ENCODE measurements at places on chromosomes 5 and 9.

- no peak for DNase-seq
These were observed 253.6 kb downstream of the TRIM32 start for GRCh38 chr9:116940614-116941215.

- no peak for DNase-seq
These were observed 8.2 kb downstream of the ACSL6 start for GRCh38 chr5:132003170-132003744.

GRCh38 chr9:18496256-18497000, 22.5 kb downstream of the ADAMTSL1 start:
- no peak for DNase-seq

DNA sequence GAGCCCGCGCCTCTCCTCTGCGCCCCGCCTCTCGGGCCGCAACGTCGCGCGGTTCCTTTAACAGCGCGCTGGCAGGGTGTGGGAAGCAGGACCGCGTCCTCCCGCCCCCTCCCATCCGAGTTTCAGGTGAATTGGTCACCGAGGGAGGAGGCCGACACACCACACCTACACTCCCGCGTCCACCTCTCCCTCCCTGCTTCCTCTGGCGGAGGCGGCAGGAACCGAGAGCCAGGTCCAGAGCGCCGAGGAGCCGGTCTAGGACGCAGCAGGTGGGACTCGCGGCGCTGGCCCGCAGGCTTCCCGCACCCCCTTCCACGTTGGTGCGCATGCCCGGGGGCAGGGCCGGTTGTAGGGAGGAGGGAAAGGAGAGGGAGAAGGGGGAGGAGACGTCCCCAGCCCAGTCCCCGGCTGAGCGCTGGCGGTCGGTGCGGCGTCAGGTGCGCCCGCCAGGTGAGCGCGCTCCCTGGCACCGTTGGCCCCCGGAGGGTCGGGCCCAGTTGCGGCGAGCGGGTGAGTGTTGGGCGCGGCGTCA, at the start of gene OCLN:
TSS of gene OCLN (plus strand) at position 400 of the 532 bp plus-strand sequence. CDS start 11,455 bp downstream, outside the sequence.
- peak; percentile 70 for DNase-seq

GRCh38 chr5:116536316-116537083, 38.1 kb downstream of the SEMA6A start:
- DNase-seq = no peak

DNA sequence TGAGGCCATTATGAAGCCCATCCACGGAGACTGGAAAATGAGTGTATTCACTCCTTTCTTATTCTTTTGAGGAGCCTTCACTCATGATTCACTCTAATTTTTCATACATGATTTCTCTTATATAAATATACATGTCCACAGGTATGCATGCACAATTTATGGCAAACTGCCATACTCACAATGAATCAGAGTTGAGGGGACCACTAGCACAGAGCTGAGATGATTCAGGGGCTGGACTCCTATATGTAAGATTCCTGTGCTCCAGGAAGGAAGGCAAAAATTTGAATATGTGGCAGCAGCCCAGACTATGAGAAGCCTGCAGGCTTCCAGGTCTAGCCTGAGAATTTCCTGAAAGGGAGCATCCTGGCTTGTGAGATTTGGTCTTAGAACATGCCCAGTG, 484.6 kb downstream of the PRELID2 start:
- DNase-seq = no peak

GRCh38 chr5:38376404-38376803, 118.0 kb downstream of the EGFLAM start:
- DNase-seq = no peak

- DNase-seq = no peak
These were observed 286.9 kb downstream of the ARHGEF28 start for GRCh38 chr5:73912821-73913271.

- DNase-seq = peak; percentile 5
These were observed 12.8 kb upstream of the SLC25A51 start for GRCh38 chr9:37916471-37917312.

- DNase-seq = peak; percentile 59
These were observed 4.6 kb downstream of the NRG2 start for GRCh38 chr5:140038373-140038957.

GRCh38 chr5:90440644-90441043, 31.1 kb upstream of the CETN3 start:
- DNase-seq = no peak

DNA sequence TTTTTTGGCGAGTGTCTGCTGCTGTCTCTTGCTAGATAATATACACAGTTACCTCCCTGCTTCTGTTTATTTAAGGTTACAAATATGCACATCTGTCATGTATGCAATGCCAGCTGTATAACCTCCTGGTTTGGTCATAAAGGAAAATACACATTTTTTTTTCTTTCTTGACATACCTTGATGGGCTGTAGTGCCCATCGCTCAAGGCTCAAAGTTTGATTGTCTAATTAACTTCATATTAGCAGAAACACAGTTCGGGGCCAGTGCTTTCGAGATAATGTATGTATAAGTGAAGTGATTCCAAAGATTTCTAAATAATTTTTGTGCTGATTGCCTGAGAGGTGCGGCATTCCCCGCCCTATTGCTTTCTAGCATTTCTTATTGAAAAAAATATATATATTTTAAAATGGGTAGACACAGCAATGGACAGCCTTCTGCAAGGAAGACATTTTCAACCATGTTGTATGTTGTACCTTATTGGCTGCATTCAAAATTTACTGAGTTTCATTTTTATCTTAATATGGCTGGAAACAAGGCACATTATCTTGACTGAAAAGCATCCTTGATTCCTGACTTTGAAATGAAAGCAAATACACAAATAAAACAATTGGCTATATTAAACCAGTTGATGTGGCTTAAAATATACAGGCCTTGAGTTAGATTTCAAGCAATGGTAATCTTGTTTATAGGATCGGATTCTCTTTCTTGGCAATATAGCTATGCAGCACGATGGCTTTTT, 206.2 kb downstream of the MEF2C start:
- DNase-seq = no peak

DNA sequence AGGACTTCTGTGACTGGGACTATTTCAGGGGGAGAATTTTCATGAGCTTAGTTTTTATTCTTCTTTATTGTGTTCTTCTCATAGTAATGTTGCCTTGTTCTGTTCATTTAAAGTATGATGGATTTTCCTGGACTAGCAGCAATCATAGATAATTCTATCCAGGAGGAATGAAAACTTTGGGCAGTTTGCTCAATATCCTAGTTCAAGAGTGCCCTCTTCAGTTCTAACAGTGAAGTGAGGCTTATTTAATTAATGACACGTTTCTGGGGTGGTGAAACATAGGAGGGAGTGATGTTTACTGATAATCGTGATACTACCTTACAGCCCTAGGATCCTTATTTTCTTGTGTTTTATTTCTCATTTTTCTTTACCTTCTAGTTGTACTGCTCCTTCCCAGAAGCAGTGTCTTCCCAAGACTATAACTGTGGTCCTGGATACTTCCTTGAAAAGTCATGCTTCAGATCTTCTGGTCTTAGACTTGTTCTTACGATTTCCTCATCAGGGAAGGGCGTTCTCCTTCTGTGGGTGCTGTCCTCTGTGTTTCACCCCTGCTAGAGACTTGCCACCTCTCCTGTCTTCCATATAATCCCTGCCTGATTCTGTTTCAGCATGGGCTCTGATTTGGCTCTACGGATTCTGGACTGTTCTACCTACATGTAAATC, 57.4 kb downstream of the CFAP95 start:
- DNase-seq = peak; percentile 12

DNA sequence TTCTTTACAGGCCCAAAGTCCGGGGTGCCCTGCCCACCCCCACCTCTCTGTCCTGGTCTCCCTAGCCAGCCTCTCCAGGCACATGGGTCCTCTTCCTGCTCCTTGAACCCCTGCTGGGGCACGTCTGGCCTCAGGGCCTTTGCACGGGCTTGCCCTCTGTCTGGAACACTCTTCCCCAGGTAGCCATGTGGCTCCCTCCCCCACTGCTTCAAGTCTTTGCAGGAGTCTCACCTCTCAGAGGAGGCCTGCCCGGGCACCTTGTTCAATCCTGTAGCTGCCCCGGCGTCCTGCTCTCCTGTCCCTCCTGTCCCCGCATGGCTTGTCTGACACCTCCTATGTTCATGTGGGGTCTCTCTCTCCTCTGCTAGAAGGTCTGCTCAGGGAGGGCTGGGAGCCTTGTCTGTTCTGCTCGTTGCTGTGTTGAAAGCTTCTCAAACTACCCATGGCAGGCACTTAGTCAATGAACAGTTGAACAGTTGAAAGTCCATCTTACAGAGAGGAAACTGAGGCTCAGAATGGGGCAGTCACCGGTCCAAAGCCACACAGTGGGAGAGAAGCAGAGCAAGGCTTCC, 241.4 kb downstream of the PBX3 start:
- DNase-seq = no peak

DNA sequence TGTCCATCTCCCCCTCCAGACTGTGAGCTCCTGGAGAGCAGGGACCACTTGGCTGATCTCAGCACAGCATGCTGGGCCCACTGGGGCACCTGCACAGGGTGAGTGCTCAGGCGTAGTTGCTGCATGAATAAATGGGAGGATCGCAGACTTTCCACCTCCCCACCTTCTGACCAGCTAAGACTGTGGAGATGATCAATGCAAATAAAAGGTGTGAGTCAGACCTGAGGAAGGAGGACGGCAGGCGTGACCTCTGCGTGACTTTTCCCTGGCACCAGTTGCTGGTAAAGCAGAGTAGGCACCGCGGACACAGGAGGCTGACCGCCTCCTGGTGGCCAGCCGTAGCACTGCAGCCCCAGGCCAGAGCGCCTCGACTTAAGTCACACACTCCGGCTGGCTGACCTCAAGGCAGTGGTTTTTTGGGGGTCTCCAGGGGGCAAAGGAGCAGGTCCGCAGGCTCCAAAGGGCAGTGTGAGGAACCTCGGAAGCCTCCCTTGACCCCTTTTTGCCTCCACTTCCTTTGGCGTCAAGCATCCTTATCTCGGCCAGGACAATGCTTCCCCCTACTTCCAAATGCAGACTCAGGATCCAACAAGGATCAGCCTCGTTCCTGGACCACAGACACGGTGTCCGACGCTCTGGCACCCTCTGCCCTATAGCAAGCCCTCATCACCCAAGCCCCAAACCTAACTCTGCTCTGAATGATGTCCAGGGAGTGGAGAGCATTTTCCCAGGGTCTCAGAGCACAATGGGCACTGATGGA, 12.7 kb upstream of the TDRD7 start:
- peak; percentile 24 for DNase-seq

DNA sequence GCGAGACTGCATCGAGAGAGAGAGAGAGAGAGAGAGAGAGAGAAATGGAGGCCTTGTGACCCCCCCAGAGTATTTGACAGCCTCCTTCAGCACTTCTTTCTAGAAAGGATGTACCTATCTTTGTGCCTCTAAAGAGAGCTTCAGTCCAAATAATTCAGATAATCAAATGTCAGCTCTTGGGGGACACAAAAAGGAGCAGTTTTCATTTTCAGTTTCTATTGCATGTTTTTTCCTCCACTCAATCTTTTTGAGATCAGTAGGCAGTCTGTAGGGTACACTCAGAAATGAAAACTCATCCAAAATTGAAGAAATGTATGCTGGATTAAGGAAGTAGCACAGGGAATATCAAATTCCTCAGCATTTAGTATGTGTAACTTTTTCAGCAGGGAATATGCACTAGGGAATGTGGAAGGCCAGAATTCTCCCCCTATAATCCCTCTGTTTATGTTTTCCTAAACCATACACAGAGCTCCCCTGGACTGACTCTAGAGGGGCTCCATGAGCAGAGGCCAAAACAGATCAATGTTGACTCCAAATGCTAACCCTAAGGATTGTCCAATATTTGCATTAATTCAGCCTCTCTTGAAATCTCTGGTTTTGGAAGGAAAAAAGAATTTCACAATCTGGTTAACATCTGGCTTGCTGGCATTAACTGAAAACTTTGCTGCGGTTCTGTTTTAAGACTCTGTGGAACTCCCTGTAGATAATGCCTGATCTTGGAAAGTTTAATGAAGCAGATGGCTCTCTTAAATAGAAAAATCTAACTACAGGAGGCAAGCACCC, 250.1 kb downstream of the CEMIP2 start:
- DNase-seq = no peak

DNA sequence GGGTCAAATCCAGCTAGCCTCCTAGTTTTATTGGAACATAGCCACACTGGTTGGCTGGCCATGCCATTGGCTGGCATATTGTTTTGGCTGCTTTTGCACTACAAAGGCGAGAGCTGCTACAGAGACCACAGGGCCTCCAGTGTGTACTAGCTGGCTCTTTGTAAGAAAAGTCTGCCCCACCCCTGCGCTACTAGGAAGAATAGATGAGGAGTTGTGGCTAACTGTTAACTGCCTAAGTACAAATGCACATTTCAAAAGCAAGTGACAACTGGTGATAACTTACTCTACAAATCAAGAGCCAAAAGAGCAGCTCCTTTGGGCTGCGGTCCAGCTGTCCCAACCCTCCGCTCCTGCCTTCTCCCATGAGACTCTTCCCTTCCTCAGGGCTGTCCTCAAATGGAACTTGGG, 63.9 kb downstream of the SERINC5 start:
- no peak for DNase-seq

DNA sequence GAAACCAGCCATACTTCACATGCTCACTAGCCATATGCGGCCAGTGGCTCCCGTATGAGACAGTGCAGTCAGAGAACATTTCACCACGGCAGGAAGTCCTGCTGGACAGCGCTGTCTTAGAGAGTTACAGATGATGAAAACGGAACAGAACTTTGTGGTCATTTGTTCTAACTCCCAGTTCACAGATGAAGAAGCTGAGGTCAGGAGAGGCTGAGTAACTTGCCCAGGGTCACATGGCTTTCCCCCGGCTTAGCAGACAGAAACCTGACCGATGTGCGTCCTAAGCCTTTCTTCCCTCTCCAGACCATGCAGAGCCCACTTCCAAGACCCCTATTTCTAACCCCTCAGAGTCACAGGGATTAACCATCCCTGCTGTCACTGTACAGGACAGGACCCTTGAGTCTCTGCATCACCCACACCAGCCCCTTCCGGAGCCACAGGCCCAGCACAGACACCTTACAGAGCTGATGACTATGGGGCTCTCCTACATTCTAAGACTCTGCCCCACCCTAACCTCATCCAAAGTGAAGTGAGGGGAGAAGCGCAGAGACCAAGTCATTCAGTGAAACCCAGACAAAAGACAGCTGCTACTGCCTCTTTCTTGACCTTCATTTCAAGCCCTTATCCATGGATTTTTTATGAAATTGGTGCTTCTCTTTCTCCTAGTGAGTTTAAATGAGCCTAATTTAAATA, 86.9 kb downstream of the PTPN3 start:
- no peak for DNase-seq

GRCh38 chr5:1899201-1899600, 16.5 kb upstream of the IRX4 start:
- DNase-seq = no peak
